BJ (cell line): ENCODE measurements at places on chromosomes 7 and 10. TPM values are rescaled to one million over a fixed set of nuclear protein-coding genes. Genes with fewer than 3 reads are reported as not detected.

- no peak for DNase-seq
Measured at GRCh38 chr10:62047960-62048383, 146.5 kb downstream of the ARID5B start.

DNA sequence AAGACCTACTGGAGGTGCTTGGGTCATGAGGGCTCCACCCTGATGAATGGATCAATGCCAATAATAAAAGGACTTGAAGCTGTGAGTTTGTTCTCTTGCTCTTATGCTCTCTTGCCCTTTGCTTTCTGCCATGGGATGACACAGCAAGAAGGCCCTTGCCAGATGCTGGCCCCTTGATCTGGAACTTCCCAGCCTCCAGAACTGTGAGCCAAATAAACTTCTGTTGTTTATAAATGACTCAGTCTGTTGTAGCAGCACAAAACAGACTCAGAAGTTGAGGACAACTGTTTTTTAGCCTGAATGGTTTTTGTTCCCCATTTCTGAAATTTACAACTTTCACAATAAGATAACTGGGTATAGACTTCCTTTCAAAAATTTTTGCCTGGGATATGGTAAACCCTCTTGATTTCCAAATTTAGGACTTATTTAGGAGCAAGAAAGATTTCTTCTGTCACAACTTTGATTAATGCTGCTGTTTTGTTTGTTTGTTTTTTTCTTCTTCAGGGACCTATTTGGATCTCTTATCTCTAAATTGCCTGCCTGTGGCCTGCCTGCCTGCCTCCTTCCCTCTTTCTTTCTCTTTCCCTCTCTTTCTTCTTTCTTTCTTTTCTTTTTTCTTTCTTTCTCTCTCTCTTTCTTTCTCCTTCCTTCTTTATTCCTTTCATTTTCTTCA is 12.1 kb downstream of the ENTPD1 start:
- DNase-seq = peak; percentile 5

Gene PRRT4
- polyA plus RNA-seq = 0.07 TPM in 1 of 2 replicates, not detected in the other

Gene GPC2
- polyA plus RNA-seq = 1.3 and 1.9 TPM in 2 replicates

GRCh38 chr7:4079956-4080355 is 602.1 kb upstream of the FOXK1 start:
- no peak for DNase-seq

- no peak for DNase-seq
Measured at GRCh38 chr10:101710059-101710695, 15.2 kb upstream of the FBXW4 start.

DNA sequence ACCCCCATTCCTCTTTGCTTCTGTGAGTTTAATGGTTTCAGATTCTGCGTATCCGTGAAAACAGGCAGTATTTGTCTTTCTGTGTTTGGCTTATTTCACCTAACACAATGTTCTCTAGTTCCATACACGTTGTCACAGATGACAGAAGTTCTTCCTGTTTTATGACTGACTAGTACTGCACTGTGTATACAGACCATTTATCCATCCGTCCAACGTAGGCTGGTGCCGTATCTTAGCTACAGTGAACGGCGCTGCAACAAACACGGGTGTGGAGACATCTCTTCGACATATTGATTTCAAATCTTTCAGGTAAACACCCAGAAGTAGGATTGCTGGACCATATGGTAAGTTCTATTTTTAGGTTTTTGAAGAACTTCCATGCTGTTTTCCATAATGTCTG is 181.7 kb downstream of the PARD3 start:
- no peak for DNase-seq

DNA sequence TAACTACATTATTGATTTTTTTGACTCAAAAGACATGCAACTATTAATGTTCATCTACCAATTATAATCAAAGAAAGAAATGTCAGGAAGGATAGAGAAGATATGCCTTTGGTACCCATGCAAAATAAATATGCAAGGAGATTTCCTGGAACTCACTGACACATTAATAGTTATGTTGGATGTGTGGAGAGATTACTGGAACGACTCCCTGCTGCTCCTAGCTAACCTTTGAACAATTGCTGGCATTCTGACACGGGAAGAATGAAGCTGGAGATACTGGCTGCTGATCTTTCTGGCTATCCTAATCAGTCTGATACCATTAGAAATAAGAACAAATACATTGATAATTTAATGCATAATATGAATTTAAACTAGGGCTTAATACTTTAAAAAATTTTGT is 507.9 kb upstream of the NRG3 start:
- no peak for DNase-seq

DNA sequence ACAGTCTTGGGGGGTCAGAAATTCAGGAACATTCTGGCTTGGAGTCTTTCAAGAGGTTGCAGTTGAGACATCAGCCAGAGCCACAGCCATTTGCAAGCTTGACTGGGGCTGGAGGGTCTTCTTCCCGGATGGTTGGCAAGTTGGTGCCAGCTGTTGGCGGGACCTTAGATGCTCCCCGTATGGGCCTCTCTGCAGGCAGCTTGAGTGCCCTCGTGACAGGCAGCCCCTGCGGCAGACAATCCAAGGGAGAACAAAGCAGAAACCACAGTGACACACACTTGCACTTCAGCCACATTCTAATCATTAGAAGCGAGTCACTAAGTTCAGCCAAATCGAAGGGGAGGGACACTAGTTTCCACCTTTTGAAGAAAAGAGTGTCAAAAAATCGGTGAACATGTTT is 59.4 kb upstream of the MXI1 start:
- DNase-seq = no peak

- no peak for DNase-seq
Measured at GRCh38 chr7:50788382-50788781, 5.7 kb upstream of the GRB10 start.

- DNase-seq = no peak
Measured at GRCh38 chr7:151388430-151388829, 21.4 kb downstream of the WDR86 start.

Gene UCN3
- polyA plus RNA-seq = not detected in 2 replicates

Gene BMPER
- 7.0 and 8.8 TPM in 2 replicates for polyA plus RNA-seq

- DNase-seq = no peak
Measured at GRCh38 chr7:98713165-98713810, 96.2 kb downstream of the NPTX2 start.

DNA sequence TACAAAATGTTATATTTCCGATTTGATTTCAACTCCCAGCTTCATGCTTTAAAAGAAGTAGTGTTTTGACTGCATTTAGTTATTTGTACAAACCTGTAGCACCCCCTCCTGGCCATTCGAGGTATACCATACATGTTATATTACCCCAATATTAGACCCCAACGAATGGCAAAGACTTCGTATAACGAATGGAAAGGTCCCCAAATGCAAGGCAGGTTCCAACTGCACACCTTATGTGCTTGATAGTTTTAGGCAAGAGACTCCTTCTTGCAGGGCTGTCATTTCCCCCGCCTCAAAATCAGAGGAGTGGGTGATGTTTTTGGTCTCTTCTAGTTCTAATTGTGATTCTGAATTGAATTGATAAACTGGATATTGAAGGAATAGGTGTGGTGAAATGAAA is 101.1 kb upstream of the TARP start:
- no peak for DNase-seq

DNA sequence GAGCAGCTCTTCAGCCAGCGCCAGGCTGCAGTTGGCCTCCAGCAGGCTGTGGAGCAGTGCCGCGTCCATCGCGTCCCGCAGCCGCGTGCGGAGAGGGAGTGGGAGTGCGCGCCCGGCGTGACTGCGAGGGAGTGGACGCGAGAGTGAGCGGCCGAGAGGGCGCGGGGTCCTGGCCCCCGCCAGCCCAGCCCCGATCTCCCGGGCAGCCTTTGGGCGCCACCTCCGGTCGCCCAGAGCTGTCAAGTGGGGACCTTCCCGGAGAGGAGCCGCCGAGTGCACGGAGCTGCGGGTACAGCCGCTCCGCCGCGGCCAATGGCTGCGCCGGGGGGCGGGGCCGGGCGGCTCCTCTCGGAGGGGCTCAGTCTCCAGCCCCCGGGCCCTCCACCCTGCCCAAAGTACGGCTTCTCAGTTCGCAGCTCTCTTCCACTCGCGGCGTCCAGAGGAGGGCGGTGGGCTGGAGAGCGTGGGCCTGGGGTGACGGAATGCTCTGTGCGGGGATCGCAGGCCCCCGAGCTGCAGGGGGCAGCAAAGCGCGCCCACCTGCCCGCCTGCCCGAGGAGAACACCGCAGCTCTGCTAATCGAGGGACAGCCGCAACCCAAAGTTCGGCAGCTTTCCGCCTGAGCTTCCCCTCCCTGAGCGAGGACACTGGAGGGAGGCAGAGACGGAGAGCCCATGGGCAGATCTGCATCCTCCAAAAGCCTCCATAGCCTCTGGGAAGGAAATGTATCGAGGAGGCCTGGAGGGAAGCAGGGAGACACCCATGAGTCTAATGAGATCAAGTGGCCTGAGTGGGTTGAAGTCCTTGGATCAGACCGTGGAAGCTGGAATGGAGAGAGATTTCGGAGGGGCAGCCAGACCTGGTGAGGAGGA is at the start of gene CRHR2:
TSS of gene CRHR2 (minus strand) at position 245 of the 872 bp plus-strand sequence. CDS start at position 69, 176 bp downstream.
- DNase-seq = no peak

Gene AGR3
- polyA plus RNA-seq = not detected in 2 replicates

Gene ACHE
- 0.05 and 0.22 TPM in 2 replicates for polyA plus RNA-seq
